Glutamatergic neuron (in vitro differentiated cells): ENCODE measurements at places on chromosomes 5 and 9.
A peak's percentile ranks its signal among the peaks of the same experiment; 100 is the strongest.

- H3K27ac ChIP-seq: no peak overlapping the region
- no peaks in the 10 kb centered on the region for H3K36me3 ChIP-seq
- no peaks in the 10 kb centered on the region for H3K27me3 ChIP-seq
- DNase-seq: no peak
Measured at GRCh38 chr9:33306037-33306436, 15.7 kb downstream of the NFX1 start.

GRCh38 chr9:81558091-81558830, 131.1 kb downstream of the TLE1 start:
- H3K4me3 ChIP-seq: peak overlapping the region; percentile 18
- H3K4me1 ChIP-seq: peaks cover 36% of the 10 kb centered on the region
- peaks cover 6% of the 10 kb centered on the region for H3K27me3 ChIP-seq
- DNase-seq: no peak

DNA sequence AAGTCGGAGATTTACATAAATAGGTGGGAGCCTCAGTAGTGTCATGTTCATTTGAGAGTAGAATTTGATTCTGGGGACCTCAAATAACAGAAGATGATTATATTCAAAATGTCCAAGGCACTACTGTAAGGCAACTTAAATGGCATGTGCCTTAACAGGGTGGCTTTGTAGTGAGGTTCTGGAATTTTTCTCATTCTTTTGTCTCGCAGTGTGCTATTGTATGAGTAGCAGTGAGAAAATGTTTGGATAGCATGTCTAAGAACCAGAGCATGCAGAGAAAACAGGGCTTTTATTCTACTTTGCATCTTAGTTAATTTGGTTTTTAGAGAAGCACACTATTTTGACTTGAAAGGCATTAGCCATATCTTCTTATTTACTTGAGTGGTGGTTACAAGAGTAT, 25.0 kb downstream of the MAST4 start:
- H3K36me3 ChIP-seq: peaks cover 8% of the 10 kb centered on the region
- no peaks in the 10 kb centered on the region for H3K4me1 ChIP-seq
- no peak overlapping the region for H3K4me3 ChIP-seq
- H3K27ac ChIP-seq: no peak overlapping the region
- no peaks in the 10 kb centered on the region for H3K27me3 ChIP-seq

- peak overlapping the region; percentile 67 for H3K4me3 ChIP-seq
- no peak overlapping the region for H3K27ac ChIP-seq
- no peaks in the 10 kb centered on the region for H3K36me3 ChIP-seq
- H3K4me1 ChIP-seq: peaks cover 21% of the 10 kb centered on the region
- DNase-seq: no peak
Measured at GRCh38 chr5:3122216-3122615, 370.7 kb upstream of the IRX2 start.

DNA sequence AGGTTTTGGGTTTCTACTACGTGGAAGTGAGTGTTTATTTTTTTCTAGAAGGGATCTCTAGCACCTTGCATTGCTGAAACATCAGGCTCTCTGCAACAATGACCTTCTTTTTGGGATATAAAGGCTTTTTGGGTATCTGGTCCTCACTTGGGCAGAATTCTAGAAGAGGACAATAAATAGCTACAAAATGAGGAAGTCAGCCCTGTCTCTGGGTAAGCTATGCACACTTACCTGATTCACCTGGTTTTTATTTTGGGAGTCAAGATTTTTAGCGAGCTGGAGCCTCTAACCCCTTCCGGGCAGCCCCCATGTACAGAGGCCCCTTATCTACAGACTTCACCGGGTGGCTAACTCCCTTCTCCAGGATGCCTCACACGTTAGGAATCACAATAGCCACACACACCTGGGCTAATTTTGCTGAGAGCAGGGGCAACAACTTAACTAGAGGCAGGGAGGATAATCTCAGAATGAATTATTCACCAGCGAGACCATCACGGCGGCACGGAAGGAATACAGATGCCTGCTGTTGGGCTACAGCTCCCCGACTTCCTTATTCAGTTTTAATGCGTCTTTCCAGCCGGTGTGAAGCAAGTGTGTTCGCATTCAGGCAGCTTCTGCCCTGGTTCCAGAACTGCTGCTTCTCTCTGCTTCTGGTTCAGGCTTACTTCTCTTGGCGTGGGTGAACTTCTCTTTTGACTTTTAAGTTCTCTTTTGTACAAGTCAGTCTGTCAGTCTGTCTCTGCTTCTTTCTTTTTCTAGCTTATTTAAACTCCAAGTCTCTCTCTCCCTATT, 341.0 kb upstream of the PANK3 start:
- H3K4me3 ChIP-seq: no peak overlapping the region
- DNase-seq: no peak
- no peaks in the 10 kb centered on the region for H3K36me3 ChIP-seq

DNA sequence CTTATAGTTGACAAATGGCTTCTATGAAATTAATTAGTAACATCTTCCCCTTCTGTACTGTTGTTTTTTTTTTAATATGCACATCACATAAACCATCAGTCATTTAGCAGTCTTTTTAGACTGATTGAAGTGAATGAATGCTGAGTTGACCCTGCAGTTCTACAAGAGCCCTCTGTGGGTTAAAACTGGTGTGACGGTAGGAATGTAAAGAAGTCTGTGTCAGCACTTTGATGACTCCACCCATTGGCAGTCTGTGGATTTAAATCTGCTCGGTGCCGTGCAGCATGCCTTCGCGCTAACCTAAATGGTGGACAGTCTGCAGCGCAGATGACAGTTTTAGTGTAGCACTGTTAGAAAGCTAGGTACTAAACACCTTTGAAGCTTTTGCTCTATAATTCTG, 3.1 kb downstream of the GTF3C4 start:
- H3K4me3 ChIP-seq: peak overlapping the region; percentile 50
- DNase-seq: no peak
- H3K4me1 ChIP-seq: peaks cover 13% of the 10 kb centered on the region
- H3K27me3 ChIP-seq: peaks cover 4% of the 10 kb centered on the region
- no peak overlapping the region for H3K27ac ChIP-seq

- peaks cover 6% of the 10 kb centered on the region for H3K27me3 ChIP-seq
- H3K4me1 ChIP-seq: peaks cover 8% of the 10 kb centered on the region
- no peak overlapping the region for H3K27ac ChIP-seq
- no peaks in the 10 kb centered on the region for H3K36me3 ChIP-seq
Measured at GRCh38 chr5:176787676-176788075, 22.7 kb upstream of the UNC5A start.

DNA sequence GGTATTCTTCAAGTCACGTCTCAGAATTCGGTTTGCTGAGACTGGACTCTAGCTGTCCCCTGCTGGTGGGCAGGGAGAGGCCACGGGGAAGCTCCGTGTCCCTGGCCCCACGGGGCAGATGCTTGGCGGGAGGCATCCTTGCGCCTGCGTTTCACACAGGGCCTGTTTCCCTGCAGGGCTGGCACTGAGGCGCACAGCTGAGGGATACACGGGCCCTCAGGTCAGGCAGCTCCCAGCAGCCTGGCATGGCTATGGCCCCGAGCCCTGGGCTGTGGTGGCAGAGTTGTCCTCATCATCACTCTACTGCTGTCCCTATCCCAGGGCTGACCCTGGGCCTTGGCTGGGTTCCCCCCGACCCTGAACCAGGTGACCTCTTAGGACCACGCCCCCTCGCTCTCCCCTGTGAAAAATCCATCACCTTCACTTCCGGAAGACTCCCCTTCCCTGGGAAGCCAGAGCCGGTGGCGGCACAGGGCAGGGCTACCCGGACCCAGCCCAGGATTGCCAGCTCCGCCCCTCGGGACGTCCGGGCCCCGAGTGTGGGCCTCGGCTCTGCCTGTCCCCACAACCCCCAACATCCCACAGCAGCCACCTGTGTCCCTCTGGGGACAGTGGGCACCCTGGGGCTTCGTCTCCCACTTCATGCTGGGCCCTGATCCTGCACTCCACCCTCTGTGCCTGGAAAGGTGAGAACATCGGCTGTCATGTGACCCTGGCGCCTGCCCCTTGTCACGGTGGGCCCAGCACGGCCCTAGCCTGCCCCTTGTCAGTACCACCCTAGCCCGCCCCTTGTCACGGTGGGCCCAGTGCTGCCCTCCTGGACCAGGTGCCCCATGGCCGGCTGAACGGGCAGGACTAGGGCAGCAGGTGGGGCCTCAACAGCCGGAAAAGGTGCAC, 5.0 kb downstream of the DPP7 start:
- no peak overlapping the region for H3K27ac ChIP-seq
- no peaks in the 10 kb centered on the region for H3K36me3 ChIP-seq
- H3K27me3 ChIP-seq: peaks cover 3% of the 10 kb centered on the region
- DNase-seq: no peak
- no peaks in the 10 kb centered on the region for H3K4me1 ChIP-seq

DNA sequence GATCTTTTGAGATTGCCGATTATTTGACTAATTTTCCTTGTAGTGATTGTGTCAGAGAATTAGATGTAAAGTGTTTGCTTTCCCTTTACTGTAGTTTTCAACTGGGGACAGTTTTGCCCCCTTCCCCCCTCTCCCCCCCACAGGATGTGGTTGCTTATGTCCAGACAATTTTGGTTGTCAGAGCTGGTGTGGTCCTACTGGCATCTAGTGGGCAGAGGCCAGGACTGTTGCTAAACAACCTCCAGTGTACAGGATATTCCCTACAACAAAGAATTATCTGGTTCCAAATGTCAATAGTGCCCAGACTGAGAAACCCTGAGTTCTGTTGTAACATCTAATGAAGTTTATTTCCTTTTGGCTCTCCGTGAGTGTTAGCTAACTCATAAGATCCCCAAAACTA, 20.0 kb downstream of the TMEFF1 start:
- H3K27ac ChIP-seq: no peak overlapping the region
- no peak for DNase-seq
- H3K4me3 ChIP-seq: no peak overlapping the region
- no peaks in the 10 kb centered on the region for H3K27me3 ChIP-seq

- H3K4me3 ChIP-seq: no peak overlapping the region
- no peaks in the 10 kb centered on the region for H3K36me3 ChIP-seq
- no peak for DNase-seq
- no peak overlapping the region for H3K27ac ChIP-seq
- H3K27me3 ChIP-seq: no peaks in the 10 kb centered on the region
Measured at GRCh38 chr5:19927170-19927569, 60.8 kb downstream of the CDH18 start.
